Activated CD8-positive, alpha-beta memory T cell treated with anti-CD3 and anti-CD28 coated beads, Interleukin-2, amount 10 ng/mL, durations not matched to agents 7 days and 5 days (primary cell): ENCODE measurements at places on chromosomes 13 and 19. TPM values are rescaled to one million over a fixed set of nuclear protein-coding genes. Genes with fewer than 3 reads are reported as not detected.

The GRIK5 gene
- total RNA-seq: 0.56 TPM

The PLA2G4C gene
- 2.1 TPM for total RNA-seq

The ARHGAP45 gene
- total RNA-seq: 481 TPM

The SYCN gene
- not detected for total RNA-seq

The ZNF415 gene
- 0.61 TPM for total RNA-seq

The CD33 gene
- total RNA-seq: 0.96 TPM

The PRSS57 gene
- 0.59 TPM for total RNA-seq

The PLPP2 gene
- total RNA-seq: not detected

The LENG9 gene
- 7.2 TPM for total RNA-seq

GRCh38 chr13:113646376-113646775 lies 11.6 kb downstream of the ATP4B start:
- H3K27me3 ChIP-seq: no peaks in the 10 kb centered on the region
- H3K27ac ChIP-seq: no peak overlapping the region
- DNase-seq: no peak
- H3K36me3 ChIP-seq: peaks cover 16% of the 10 kb centered on the region

- H3K27ac ChIP-seq: no peak overlapping the region
- no peak overlapping the region for H3K4me3 ChIP-seq
- no peak for DNase-seq
- H3K4me1 ChIP-seq: peaks cover 2% of the 10 kb centered on the region
- no peaks in the 10 kb centered on the region for H3K27me3 ChIP-seq
- peaks cover 3% of the 10 kb centered on the region for H3K36me3 ChIP-seq
Measured at GRCh38 chr19:16856091-16856490, 26.9 kb downstream of the SIN3B start.

DNA sequence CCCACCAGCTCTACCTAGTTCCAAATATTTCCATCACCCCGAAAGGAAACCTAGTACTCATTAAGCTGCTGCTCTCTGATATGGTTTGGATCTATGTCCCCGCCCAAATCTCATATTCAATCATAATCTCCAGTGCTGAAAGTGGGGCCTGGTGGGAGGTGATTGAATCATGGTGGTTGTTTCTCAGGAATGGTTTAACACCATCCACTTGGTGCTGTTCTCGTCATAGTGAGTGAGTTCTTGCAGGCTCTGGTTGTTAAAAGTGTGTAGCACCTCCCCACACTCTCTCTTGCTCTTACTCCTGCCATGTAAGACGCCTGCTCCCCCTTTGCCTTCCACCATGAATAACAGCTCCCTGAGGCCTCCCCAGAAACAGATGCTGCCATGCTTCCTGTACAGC lies 43.4 kb upstream of the MED4 start:
- no peak for DNase-seq
- H3K4me1 ChIP-seq: peaks cover 4% of the 10 kb centered on the region
- H3K36me3 ChIP-seq: no peaks in the 10 kb centered on the region
- no peak overlapping the region for H3K27ac ChIP-seq

DNA sequence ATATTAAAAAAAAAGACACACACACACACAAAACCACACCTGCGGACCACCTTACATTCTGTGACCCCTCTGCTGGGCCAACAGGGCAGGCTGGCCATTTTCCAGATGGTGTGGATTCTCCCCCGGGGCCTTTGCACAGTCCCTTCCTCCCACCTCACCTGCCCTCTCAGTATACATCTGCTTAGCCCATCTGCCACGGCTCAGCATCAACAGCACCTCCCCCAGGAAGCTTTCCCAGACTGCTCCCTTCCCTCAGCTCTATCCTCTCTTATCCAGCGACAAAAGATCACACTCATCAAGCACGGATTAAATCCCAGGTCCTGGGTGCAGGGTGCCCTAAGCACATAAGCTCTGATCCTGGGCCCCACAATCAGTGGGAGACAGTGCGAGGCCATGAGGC lies 4.5 kb downstream of the ZNF787 start:
- no peak for DNase-seq
- peaks cover 46% of the 10 kb centered on the region for H3K4me1 ChIP-seq
- H3K36me3 ChIP-seq: peaks cover 3% of the 10 kb centered on the region
- no peak overlapping the region for H3K27ac ChIP-seq

- H3K27ac ChIP-seq: no peak overlapping the region
- peaks cover 24% of the 10 kb centered on the region for H3K36me3 ChIP-seq
- no peaks in the 10 kb centered on the region for H3K27me3 ChIP-seq
- no peaks in the 10 kb centered on the region for H3K4me1 ChIP-seq
- no peak overlapping the region for H3K4me3 ChIP-seq
- DNase-seq: no peak
Measured at GRCh38 chr13:102836471-102836870, 9.4 kb upstream of the ERCC5 start.

- no peak for DNase-seq
- H3K4me3 ChIP-seq: no peak overlapping the region
- H3K4me1 ChIP-seq: peaks cover 7% of the 10 kb centered on the region
- peaks cover 20% of the 10 kb centered on the region for H3K36me3 ChIP-seq
- no peaks in the 10 kb centered on the region for H3K27me3 ChIP-seq
Measured at GRCh38 chr13:52652980-52653303, 306 bp downstream of the SUGT1 start.

- H3K36me3 ChIP-seq: no peaks in the 10 kb centered on the region
- peak; percentile 52 for DNase-seq
- H3K4me1 ChIP-seq: peaks cover 14% of the 10 kb centered on the region
- peak overlapping the region; percentile 2 for H3K4me3 ChIP-seq
- H3K27me3 ChIP-seq: peaks cover 3% of the 10 kb centered on the region
Measured at GRCh38 chr19:50460161-50460765, 16.0 kb upstream of the EMC10 start.

DNA sequence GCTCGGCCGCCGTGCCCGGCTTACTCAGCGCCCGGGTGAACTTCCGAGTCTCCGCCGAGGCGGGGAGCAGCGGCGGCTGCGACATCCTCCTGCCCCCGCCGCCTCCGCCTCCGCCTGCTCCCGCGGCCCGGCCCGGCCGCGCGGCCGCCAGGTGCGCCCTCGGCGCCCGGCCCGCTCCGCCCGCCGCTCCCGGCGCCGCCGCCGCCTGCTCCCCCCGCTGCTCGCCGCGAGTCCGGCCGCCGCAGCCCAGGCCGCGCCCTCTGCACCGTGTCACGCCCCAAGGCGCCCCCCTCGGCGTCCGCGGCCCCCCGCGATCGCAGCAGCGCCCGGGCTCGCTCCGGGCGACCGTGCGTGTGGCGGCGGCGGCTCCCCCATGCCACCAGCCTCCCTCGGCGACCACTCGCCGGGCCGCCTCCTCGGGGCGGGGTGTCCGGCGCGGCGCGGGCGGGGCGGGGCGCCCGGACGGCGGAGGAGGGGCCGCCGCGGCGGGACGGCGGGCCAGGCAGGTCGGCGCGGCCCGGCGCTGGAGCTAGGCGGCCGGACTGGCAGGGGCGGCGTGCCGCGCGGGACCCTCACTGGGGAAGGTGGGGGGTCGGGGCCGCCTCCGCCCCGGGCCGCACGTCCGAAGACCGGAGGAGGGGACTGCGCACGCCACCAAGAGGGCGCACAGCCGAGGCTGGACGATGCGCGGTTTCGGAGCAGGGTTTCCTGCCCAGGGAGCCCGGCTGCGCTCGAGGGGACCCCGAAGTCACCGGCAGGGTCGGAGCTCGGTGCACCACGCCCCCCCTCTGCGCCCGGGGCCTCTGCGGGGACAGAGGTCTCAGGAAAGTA lies 108.6 kb upstream of the DOCK9 start:
- DNase-seq: peak; percentile 74
- peaks cover 1% of the 10 kb centered on the region for H3K36me3 ChIP-seq
- H3K27me3 ChIP-seq: no peaks in the 10 kb centered on the region
- peak overlapping the region; percentile 99 for H3K4me3 ChIP-seq
- H3K27ac ChIP-seq: peak overlapping the region; percentile 36

DNA sequence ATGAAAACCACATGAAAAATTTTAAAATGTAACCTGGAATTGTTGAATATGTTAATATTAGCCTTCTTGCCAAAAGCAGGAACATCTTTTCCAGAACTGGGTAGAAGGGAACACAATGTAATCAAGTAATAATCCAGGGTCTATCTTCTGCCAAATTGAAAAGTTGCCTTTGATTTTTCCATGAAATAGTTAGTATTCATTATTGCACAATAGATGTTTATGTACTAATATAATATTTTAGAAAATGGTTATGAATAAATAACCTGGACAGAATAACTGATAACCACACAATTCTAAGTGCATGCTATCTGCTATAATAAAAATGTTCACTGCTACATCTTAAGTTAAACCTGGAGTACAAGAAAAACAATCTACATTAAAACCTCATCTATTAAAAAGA lies 802.3 kb downstream of the LIG4 start:
- no peak overlapping the region for H3K27ac ChIP-seq
- no peaks in the 10 kb centered on the region for H3K36me3 ChIP-seq
- H3K27me3 ChIP-seq: no peaks in the 10 kb centered on the region

GRCh38 chr19:23415561-23416191 lies 20.4 kb upstream of the ZNF91 start:
- H3K4me3 ChIP-seq: peak overlapping the region; percentile 57
- peak; percentile 41 for DNase-seq
- peaks cover 8% of the 10 kb centered on the region for H3K27me3 ChIP-seq
- peaks cover 2% of the 10 kb centered on the region for H3K36me3 ChIP-seq
- peaks cover 4% of the 10 kb centered on the region for H3K4me1 ChIP-seq

GRCh38 chr13:66803808-66804456 lies 426.2 kb downstream of the PCDH9 start:
- H3K27me3 ChIP-seq: no peaks in the 10 kb centered on the region
- no peaks in the 10 kb centered on the region for H3K36me3 ChIP-seq
- H3K4me3 ChIP-seq: no peak overlapping the region
- no peaks in the 10 kb centered on the region for H3K4me1 ChIP-seq
- no peak overlapping the region for H3K27ac ChIP-seq

DNA sequence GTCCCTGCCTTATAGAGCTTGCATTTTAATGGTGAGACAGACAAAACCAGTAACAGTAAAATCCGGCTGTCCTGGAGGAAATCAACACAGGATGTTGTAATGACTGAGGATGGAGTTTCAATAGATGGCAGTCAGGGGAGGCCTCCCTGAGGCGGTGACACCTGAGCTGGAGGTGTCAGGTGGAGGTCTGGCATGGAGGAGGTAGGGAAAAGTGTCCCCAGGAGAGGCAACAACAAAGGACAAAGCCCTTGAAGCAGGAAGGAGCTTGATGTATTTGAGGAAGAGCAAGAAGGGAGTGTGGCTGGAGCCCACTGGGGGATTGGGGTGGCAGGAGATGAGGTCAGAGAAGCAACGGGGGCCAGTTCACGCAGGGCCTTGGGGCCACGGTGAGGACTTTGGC lies 7.8 kb downstream of the GRIN2D start:
- H3K27me3 ChIP-seq: peaks cover 19% of the 10 kb centered on the region
- no peak overlapping the region for H3K27ac ChIP-seq
- DNase-seq: no peak
- H3K4me1 ChIP-seq: peaks cover 59% of the 10 kb centered on the region
- peaks cover 2% of the 10 kb centered on the region for H3K36me3 ChIP-seq

GRCh38 chr13:35471706-35472322 lies 4.7 kb downstream of the MAB21L1 start:
- DNase-seq: no peak
- H3K27me3 ChIP-seq: peaks cover 65% of the 10 kb centered on the region
- peak overlapping the region; percentile 19 for H3K27ac ChIP-seq
- H3K36me3 ChIP-seq: peaks cover 6% of the 10 kb centered on the region

DNA sequence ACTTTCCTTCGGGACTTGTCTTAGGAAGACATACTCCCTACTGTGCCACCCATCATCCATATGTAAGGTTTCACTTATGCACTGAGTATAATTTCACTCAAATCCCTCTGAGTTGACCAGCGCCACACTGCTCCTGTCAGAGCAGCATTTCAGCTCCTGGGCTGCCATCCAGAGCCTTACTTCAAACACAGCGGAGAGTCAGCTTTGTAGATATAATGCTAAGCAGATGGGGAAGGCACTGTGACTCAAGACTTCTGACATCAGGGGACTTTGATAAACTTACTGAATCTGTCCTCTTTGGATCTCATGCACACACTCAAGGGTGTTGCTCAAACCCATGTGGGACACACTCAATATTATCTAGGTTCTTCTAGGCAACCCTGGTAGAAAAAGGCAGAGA lies 34.9 kb downstream of the DOCK9 start:
- no peak for DNase-seq
- H3K4me3 ChIP-seq: no peak overlapping the region
- no peak overlapping the region for H3K27ac ChIP-seq
- H3K4me1 ChIP-seq: no peaks in the 10 kb centered on the region

- H3K4me3 ChIP-seq: no peak overlapping the region
- H3K36me3 ChIP-seq: no peaks in the 10 kb centered on the region
- H3K27ac ChIP-seq: no peak overlapping the region
- no peaks in the 10 kb centered on the region for H3K27me3 ChIP-seq
- no peaks in the 10 kb centered on the region for H3K4me1 ChIP-seq
Measured at GRCh38 chr13:75947448-75947847, 311.3 kb downstream of the LMO7 start.

DNA sequence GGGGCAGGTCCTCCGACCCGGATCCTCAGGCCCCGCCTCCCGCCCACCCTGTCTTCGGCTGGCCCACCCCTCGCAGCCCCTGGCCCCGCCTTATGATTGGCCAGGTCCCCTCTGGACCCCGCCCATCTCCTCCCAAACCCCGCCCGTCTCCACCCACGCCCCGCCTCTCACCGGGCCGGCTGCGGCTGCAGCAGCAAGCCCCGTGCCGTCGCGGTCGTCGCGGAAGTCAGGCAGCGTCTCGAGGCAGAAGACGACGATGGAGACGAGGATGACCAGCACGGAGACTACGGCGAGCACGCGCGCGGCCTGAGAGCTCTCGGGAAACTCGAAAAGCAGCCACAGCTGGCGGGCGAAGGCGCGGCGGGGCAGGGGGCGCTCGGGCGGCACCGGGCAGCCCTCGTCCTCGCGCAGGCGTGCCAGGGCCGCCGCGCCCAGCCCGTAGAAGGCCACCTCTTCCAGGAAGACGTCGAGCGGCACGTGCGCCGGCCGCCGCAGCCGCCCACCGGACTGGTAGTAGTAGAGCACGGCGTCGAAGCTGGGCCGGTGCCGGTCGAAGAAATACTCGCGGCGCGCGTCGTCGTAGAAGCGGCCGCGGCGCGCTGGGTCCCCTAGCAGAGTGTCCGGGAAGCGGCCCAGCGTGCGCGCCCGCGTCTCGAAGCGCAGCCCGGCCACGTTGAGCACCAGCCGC lies 495 bp downstream of the KCNA7 start:
- H3K4me1 ChIP-seq: peaks cover 10% of the 10 kb centered on the region
- H3K27me3 ChIP-seq: peaks cover 61% of the 10 kb centered on the region
- no peak overlapping the region for H3K27ac ChIP-seq
- no peak for DNase-seq
- H3K36me3 ChIP-seq: peaks cover 5% of the 10 kb centered on the region

DNA sequence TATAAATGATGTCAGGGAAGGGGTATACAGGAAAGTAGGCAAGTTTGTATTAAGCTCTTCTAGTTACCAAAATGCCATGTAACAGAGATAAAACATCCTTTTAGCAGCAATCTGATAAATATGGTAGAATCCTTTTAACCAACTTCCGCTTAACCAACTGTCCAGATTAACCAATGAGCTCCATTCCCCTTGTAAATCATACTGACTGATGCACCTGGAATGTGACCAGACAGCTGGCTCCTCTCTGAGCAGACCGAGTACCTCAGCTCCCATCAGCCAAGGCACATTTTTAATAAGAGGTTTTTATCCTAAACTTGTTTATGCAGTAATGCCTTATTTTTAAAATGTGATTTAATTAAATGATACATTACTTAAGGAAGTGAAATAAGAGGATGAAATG lies 66.4 kb downstream of the KLF12 start:
- H3K36me3 ChIP-seq: peaks cover 27% of the 10 kb centered on the region
- no peaks in the 10 kb centered on the region for H3K27me3 ChIP-seq
